Activated CD8-positive, alpha-beta memory T cell treated with anti-CD3 and anti-CD28 coated beads for 1 hour (primary cell): ENCODE measurements at places on chromosomes 5 and 9.

DNA sequence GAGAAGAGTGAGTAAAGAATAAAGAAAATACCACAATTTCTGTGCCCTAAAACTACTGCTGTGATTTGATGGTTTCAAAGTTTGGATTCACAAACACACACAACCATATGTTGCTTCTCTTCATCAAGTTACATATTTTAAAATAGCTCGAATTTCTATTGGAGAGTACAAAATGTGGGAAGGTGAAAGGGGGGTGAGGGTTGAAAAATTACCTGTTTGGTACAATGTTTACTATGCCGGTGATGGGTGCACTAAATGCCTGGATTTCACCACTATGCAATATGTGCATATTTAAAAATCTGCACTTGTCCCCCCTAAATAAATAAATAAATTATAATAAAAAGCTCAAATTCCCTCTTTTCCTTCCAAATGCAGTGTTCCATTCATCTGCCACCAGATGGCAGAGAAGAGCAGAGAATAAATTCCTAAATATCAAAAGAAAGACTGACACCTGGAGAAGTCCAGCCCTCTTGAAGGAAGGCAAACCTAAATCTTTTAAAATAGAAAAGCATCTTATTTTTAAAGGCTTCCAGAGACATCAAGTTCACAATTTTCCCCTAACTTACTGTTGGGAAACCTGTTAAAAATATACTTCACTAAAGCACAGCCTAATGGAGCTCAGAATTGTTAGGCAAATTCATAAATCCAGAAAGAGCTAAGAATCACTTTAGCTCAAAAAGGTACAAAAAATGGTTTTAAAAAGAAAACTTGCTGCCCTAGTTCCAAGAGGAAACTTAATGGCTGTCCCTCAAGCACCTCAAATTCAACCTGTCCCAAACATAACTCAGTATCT, 24.8 kb upstream of the HNRNPA0 start:
- no peak for DNase-seq

- no peak for DNase-seq
Measured at GRCh38 chr9:78072586-78073199, 41.1 kb upstream of the GNAQ start.

- DNase-seq, result peak; percentile 32
Measured at GRCh38 chr9:136488247-136489214, 5.7 kb upstream of the SEC16A start.

DNA sequence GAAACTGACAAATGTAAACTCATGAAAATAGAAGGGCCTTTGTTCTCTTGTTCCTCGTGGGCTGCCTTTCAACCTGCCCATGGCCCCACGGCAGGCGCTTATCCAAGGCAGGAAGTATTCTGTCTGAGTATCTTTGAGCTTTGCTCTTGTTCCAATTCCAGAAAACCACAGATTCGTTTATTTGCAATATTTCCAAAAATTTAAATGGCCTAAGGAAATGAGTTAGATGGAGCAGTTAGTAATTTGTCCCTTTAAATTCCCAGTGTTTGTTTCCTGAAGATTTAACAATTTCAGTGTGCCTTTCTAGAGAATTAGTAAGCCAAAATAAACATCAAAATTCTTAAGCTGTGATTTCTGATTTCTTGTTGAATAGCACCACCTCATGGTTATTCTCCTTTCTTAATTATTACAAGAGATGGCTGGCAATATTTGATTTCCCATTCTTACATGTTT, 299.4 kb upstream of the RASA1 start:
- no peak for DNase-seq

DNA sequence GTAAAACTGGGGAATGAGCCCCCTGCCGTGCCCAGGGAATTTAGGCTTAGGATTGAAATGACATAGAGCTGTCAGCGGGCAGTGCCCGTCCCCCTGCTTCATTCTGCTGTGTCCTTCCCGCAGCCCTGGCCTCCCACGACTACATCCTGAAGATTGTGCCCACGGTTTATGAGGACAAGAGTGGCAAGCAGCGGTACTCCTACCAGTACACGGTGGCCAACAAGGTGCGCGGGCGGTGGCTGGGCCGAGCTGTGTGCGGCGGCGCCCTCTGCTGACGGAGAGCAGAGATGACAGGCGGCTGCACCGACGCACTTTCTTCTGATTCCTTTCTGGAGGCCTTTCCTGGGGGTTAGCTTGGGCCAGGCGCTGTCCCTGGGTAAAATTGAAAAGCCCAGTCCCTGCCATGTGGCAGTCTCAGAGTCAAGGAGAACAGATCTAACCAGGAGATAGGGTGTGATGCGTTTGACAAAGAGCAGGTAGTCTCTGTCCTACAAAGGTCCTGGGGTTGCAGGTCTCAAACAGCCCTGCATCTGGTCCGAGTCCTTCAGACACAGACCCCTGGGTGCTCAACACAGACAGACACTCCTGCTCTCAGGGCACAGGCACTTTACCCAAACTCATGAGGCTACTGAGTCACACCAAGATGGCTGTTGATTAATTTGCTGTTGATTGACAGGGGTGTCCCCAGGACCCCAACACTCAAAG, 26.8 kb upstream of the RPL26L1 start:
- DNase-seq, result peak; percentile 63

GRCh38 chr5:172903790-172904189, 55.4 kb upstream of the RPL26L1 start:
- no peak for DNase-seq

GRCh38 chr5:2805080-2805479, 53.6 kb upstream of the IRX2 start:
- DNase-seq, result no peak

DNA sequence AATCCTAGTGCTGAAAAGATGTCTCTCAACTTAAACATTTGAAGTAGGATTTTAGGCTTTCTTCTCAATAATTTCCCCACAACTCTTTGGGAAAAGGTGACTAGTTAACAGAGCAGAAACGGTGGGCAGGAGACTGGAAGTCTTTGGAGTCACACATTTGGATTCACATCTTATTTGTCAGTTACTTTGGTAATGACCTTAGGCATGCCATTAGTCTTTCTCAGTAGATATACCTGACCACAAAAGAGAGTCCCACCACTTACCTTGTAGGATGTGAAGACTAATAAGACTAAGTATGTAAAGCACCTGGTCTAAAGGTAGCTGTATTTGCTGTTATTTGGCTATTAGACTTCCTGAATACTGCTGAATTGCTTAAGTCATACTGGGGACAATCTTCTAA, 35.4 kb downstream of the DAP start:
- DNase-seq, result no peak

DNA sequence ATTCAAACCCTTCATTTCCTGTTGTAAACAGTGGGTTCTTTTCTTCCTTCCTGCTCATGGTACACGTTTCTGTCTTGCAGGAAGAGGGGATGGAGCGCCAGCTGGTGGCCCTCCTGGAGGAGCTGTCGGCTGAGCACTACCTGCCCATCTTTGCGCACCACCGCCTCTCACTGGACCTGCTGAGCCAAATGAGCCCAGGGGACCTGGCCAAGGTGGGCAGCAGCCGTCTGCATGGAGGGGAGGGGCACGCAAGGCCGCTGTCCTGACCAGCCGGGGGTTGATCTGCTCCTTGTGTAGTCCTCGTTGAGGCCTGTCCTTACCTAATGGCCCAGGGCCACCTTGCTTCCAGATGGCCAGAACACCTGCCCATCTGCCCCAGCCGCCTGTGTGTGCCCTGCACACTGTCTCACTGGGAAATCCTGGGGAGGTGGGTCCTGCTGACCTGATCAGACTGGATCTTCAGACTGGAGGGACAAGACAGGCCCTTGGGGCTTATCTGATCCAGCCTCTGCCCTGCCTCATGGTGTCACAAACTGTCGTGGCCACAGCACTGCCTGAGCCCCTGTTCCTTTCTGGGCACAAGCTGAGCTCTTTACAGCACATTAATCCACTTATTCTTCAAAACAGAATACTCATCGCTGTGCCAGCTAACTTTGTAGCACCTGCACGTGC, 44.7 kb downstream of the LRSAM1 start:
- DNase-seq, result no peak

DNA sequence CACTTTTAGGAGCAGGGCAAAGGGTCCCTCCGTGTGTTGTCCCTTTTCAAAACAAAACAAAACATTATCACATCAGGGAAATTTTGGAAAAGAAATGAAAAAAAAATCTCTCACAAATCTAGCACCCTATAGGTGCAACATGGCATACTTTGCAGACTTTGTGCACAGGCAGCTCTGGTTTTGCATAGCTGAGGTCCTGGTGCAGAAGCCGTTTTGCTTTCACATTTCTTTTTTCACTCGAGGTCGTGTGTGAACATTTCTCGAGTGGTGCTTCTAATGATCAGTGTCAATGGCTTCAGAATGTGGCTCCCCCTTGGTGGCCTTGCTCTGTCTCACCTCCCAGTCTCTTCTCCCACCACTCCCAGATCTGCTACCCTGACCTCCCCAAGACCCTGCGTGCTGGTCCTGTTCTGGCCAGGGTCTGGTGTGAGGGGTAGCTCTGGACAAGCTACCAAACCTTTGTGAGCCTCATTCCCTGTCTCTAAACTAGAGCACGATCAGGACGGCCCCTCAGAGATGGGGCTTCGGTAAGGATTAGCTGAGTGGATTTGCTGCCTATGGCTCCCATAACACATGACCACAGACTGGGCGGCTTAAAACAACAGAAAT, 258.0 kb downstream of the NSG2 start:
- no peak for DNase-seq

- DNase-seq, result no peak
Measured at GRCh38 chr5:1538276-1538675, 14.5 kb upstream of the LPCAT1 start.

DNA sequence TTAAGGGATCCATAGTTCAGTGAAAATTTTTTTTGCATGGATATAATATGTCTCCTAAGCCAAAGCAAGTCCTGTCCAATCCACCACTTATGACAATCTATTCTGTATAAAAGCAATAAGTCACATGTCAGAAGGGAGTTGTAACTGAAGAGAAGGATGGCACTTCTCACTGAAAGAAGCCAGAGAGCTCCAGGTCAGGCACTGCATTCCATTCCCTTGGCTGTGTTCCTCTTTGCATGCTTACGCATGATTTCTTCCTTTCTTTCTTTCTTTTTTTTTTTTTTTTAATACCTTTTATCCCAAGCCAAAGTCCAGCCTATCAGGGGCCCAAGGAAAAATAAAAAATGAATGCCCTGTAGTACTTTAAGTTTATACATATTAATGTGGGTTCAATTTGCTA, 39.8 kb downstream of the MAMDC2 start:
- no peak for DNase-seq

- no peak for DNase-seq
Measured at GRCh38 chr5:16791036-16791705, 144.9 kb downstream of the MYO10 start.

DNA sequence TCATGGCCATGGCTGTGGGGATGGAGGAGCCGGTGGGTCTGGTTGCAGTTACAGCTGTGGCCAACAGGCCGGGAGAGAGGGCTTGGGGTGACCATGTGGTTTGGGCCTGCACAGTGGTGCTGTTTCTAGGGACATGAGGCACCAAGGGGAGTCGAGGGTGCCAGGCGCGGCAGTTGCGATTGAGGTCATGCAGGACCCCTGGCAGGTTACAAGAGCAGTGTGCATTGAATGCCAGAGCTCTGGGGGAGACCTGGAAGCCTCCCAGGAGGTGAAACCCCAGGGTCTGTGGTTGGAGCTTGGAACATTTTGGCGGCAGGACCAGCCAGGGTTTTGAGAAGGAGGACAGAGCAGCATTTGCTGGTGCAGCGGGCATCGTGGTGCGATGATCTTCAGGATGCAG, 21.7 kb downstream of the RXRA start:
- no peak for DNase-seq

DNA sequence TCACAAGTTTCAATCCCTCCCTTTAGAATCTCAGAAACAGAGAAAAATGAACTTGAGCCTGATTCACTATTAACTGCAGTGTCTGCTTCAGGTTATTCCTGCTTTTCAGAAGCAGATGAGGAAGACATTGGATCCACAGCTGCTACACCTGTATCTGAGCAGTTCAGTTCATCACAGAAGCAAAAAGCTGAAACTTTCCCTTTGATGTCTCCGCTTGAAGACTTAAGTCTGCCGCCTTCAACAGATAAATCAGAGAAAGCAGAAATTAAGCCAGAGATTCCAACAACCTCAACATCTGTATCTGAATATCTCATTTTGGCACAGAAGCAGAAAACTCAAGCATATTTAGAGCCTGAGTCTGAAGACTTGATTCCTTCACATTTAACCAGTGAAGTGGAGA, 42.1 kb downstream of the CMYA5 start:
- no peak for DNase-seq

- no peak for DNase-seq
Measured at GRCh38 chr9:34892886-34893285, 65.2 kb upstream of the PHF24 start.

DNA sequence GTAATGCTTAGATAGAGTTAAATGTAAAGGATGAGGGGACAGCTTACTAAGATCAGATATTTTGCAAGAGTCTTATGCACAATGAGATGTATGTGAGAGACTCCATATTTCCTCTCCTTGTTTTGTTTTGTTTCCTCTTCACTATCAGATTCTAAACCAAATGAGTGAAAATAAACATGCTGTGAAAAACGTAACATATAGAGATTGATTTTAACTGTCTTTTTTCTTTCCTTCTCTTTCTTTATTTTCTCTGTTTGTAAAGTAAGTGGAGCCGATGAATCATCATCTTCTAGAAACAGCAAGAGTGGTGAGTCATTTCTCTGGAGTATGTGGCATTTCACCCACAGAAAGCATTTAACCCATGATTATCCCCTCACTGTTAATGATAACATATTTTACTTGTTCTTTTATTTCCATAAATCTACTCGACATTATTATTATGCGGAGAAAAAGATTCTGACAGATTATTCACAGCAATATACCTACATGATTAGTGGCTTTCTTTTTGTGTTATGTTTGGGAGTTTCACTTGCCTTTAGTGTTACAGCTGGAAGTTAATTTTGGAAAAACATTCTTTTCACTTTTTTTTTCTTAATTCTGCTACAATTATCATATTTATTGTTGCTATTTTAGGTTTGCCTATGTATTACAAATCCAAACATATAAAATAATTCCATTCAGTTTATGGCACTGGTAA, 2.1 kb upstream of the ANXA1 start:
- no peak for DNase-seq

DNA sequence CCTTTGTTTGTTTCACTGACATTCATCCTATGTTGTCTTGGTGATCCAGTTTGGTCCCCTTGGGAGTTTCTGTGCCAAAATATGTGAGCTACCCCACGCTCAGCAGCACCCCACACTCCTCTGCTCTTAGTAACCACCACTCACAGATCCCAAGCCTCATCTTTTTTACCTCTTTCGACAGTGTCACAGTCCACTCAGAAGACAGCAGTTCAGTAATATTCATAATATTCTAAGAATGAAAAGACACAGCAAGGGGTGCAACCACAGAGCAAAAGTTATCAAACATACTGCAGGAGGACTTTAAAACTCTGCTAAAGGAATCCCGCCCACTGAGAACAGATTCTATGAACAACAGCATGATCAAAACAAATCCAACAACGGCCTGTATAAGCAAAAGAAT, 28.2 kb downstream of the RNF130 start:
- DNase-seq, result no peak

- no peak for DNase-seq
Measured at GRCh38 chr5:136424835-136425584, 59.7 kb upstream of the TRPC7 start.

- no peak for DNase-seq
Measured at GRCh38 chr5:174371600-174372094, 326.1 kb downstream of the NSG2 start.
